Thymus (tissue), 14 donors: ENCODE measurements at places on chromosomes 12 and 14.

DNA sequence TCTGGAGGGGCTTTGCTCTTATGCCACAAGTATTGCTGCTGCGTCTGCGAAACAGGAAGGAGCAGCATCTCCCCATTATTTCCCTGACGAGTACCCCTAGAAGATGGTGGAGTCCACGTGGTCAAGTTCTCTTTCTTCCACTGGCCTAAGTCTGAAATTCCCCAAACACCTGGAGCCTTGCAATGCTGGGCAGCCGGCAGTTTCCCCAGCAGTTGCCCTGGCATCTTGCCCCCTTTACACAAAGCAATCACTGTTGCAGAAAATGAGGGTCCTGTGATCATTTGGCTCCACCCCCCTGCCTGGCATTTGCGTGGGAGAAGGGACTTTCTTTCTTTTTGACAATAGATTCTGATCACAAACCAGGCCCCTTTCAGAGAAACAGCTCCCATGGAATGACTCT lies 56.9 kb downstream of the FOS start:
- no peak for DNase-seq

- no peak for DNase-seq
Observed at GRCh38 chr14:91205459-91205858, 39.0 kb downstream of the GPR68 start.

- DNase-seq, result no peak
Observed at GRCh38 chr12:50066402-50066801, 9.0 kb downstream of the ASIC1 start.

GRCh38 chr12:57935331-57935730 lies 6.0 kb upstream of the ATP23 start:
- peak; percentile 56 for DNase-seq

DNA sequence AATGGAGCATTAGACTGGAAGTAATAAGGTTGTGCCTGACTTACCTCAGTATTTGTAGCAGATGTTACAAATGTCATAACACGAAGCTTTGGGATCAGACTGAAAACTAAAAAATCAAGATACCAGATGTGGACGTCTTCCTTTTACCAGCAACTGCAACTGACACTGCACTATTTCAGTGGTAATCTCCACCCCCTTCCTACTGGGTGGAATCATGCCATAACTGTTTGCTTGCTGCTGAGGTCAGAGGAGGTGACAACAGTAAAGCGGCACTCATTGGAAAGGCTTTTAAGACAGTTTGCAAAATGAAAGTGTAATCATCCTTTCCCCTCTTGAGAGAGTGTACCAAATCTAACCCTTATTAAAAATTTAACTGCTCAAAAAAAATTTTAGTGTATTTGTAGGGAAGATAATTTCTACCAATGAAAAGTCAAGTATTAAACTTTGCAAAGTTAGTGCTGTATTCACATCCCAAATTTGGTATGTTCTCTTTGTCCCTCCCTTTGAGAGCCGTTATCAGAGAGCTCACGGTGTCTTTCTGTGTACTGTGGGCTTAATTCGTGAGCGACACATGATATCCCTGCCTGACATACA lies 420.7 kb downstream of the NPAS3 start:
- DNase-seq, result no peak

GRCh38 chr14:94483729-94484275 lies 7.8 kb upstream of the SERPINA9 start:
- no peak for DNase-seq

DNA sequence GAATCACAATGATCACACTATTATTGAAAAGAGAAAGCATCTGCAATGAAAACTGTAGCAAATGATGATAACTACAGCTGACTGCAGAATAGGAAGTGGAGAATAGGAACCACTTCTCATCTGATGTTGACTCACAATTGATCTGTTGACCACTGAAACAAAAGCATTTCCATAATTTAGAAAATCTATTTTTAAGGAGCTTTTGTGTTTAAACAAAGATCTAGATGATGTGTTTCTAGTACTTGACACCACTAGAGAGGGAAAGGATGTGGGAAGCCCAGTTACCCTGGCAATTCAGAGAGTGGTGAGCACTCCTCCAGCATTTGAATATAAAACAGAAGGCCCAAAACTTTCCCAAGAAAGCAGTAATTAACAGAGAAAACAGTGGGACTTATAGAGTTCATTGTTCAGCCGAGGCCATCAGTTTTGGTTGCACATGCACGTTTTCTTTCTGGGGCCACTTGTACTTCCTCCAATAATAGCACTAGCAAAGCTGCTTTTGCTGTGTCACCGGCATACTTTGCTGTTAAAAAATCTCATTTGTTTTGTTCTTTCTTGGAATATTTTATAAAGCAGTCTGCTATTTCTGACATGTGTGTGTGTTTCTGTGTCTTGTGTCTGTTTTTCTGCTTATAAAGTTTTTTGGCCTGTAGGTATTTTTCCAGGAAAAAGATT lies 76.1 kb upstream of the HECTD1 start:
- DNase-seq, result no peak

DNA sequence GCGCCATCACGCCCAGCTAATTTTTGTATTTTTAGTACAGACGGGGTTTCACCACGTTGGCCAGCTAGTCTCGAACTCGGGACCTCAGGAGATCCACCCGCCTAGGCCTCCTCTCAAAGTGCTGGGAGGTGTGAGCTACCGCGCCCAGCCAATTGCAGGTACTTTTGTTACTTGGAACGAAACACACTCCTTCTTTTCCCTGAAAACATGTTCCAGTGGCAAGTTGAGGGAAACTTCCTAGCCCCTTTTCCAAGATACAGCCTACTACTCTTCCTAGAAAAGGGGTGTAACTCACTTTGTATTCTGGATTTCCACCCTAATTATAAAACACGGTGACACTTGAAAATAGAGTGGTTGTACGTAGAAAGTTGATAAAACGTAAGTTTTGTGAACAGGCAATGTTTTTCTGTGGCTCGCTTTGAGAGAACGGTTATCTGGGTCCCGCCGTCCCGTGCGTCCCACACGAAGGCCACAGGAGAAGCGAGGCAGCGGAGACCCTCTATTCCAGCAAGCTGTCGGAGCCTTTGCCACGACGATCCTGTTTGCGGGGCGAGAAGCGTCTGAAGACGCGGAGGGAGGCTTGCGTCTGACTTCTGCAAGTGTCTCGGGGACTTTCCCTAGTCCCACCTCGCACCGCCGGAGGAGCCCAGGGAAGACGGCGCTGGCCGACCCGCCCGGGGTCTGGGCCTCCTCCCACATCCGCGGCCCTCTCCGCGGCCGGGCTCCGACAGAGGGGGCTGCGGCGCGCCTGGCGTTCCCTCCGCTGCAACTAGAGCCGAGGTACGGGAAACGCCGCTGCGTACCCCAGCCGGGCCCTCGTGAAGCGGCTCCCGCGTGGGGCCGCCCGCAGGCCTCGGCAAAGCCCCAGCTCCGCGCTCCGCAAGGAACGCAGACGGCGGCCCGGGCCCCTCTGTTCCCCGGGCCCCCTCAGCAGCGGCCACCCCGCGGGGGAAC lies 745 bp downstream of the CDCA4 start:
- peak; percentile 41 for DNase-seq

GRCh38 chr14:56805992-56806727 lies 4.1 kb downstream of the OTX2 start:
- no peak for DNase-seq

- no peak for DNase-seq
Observed at GRCh38 chr14:32565256-32565655, 236.2 kb downstream of the AKAP6 start.

- DNase-seq, result no peak
Observed at GRCh38 chr12:28050606-28051005, 78.1 kb upstream of the PTHLH start.

DNA sequence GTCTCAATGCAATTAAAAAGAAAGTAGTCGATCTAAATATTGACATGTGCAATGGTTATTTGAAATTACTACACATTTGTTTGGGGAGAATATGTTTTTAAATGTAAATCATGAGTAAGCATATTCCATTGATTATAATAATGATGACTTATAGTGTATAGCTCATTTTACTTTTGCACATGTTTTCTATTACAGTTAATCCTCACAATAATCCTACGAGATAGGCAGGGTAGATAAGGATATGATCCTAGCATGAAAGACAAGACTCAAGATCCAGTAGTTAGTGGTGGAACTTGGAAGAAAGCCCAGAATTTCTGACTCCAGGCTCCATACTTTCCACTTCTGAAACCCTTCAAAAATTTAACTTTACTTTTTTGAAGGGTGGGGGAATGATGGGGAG lies 94.0 kb downstream of the NAV3 start:
- no peak for DNase-seq

DNA sequence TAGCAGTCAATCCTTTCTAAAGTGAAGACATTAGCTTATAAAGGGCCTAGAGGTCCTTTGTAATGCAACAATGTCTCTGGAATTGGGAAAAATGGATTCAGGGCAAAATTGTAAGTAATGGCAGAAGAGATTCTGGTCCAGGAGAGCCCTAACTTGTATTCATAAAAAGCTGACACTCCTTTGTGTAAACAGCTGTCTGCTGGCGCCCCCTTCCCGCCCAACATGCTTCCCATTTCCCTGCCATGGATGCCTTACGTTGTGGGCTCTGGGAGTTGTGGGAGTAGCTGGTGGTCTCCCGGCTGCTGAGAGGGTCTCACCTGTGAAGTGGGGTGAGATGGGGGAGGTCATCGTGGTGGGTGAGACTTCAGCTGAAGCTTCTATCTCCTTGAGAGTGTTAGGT lies 2.3 kb downstream of the ACRBP start:
- DNase-seq, result no peak

GRCh38 chr14:50792051-50792477 lies 38.9 kb downstream of the NIN start:
- DNase-seq, result peak; percentile 57

GRCh38 chr14:66085665-66086064 lies 400.5 kb upstream of the CCDC196 start:
- DNase-seq, result no peak

DNA sequence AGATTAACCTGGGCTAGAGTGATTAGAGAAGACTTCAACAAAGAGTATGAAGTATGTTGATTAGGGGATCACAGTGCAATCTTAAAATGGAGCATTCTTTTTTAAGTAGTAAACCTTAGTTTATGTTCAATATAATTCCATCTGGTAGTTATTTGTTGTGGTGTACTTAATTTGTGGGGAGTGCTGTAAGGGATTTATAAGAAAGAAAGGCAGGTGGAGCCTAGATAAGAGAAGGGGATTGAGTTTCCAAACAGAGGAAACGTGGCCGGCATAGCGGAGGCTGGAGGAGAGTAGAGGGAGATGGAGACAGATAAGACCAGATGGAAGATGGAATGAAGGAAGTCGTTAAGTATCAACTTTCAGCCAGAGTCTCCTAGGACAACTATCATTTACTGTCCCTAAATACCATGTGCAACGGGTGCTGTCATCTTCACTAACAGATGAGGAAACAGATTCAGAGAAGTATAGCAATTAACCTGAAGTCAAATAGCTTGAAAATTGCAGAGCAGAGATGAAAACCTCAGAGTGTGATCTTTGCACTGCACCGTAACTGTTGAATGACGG lies 38.1 kb downstream of the GOLGA5 start:
- DNase-seq, result no peak

- DNase-seq, result no peak
Observed at GRCh38 chr12:132018193-132018916, 68.6 kb downstream of the EP400 start.

- DNase-seq, result no peak
Observed at GRCh38 chr12:53058674-53059433, 9.0 kb downstream of the TNS2 start.

DNA sequence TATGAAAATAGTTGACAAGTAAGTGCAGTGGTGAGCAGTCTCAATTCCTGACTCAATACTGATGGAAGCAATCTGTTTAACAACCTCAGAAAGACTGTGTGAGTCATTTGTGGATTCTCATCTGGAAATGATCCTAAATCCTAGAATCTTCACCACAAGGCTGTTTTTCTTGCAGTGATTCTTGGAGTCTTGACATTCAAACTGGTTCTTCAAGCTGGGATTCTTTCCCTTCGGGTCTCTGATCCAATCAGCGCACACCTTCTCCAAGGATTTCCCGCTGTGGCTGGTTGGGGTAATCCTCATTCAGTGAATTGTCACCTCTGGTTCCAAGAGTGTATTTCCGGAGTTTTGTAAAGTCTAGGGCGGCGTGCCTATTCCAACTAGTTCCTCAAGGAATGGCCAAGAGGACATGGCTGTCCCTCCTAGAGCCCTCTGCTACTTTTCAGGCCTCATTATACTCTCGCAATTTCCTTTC lies 37.7 kb upstream of the FOXJ2 start:
- DNase-seq, result no peak

DNA sequence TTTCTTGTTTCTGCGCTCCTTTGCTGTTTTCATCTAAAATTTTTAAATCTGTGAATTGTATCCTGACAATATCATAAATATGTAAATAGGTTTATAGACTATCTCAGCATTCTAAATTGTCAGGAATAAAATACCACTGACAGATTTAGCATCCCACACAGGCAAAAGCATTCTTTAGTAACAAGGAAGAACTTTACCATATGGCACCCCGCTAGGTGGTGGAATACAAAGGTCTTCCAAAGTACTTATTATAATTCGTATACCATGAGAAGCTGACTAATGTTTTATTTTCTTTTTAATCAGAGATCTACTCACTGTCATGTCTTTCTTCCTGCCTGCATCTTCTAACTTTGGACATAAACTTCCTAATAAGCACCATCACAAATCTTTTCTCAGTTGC lies 328.8 kb upstream of the NOVA1 start:
- DNase-seq, result no peak

DNA sequence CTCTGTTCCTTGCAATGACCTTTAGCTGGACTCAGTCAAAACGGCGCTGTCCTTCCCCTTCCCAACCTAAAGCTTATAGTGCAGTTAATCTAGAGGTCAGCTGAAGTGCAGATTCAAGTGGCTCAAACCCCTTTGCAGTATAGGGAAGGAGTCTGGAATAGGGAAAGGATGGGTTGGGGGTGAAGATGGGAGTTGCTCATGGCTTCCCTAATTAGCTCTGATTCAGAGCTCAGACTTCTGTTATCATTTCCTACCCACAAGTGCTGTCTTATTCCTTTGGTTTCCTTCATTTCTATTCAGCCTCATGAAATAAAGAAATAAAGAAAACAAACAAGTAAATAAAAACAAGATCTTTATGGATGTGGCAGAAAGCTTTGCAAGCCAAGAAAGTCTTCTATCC lies 264.0 kb upstream of the HMGA2 start:
- no peak for DNase-seq

- no peak for DNase-seq
Observed at GRCh38 chr12:108367436-108367835, 28.3 kb upstream of the CMKLR1 start.

GRCh38 chr14:95061317-95062093 lies 95.8 kb downstream of the DICER1 start:
- no peak for DNase-seq

GRCh38 chr14:68143341-68143841 lies 323.8 kb downstream of the RAD51B start:
- DNase-seq, result peak; percentile 72

DNA sequence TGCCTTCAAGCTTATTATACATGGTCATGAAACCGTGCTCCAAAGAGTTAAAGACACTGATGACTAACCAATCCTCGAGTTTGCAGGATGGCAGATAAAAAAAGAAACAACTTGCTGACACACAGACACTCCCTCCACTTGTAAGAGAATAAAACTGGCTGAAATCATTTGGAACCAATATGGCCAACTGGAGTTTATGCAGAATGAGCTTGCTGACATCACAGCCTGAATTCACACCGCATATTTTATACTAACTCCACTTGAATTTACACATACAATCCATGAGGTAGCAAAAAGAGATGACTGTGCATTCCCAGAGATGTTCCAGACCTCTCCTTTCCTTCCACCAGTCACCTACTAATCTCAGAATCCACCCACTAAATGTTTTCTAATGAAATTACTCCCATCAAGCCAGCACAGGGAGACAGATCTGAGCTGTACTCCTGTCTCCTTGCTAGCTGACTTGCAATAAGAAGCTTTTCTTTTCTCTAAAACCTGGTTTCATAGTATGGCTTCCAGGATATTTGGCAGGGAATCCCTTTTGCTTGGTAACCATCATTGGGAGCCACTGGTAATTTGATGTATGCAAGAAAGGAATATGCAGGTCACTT lies 15.8 kb upstream of the PTPRR start:
- no peak for DNase-seq
